Osteocyte (in vitro differentiated cells): ENCODE measurements at places on chromosomes 1 and 21.

GRCh38 chr1:160486453-160486852, 36.6 kb downstream of the SLAMF6 start:
- no peaks in the 10 kb centered on the region for H3K4me1 ChIP-seq
- H3K4me3 ChIP-seq, result no peak overlapping the region
- H3K36me3 ChIP-seq, result no peaks in the 10 kb centered on the region
- H3K27ac ChIP-seq, result no peak overlapping the region
- peaks cover 4% of the 10 kb centered on the region for H3K27me3 ChIP-seq

DNA sequence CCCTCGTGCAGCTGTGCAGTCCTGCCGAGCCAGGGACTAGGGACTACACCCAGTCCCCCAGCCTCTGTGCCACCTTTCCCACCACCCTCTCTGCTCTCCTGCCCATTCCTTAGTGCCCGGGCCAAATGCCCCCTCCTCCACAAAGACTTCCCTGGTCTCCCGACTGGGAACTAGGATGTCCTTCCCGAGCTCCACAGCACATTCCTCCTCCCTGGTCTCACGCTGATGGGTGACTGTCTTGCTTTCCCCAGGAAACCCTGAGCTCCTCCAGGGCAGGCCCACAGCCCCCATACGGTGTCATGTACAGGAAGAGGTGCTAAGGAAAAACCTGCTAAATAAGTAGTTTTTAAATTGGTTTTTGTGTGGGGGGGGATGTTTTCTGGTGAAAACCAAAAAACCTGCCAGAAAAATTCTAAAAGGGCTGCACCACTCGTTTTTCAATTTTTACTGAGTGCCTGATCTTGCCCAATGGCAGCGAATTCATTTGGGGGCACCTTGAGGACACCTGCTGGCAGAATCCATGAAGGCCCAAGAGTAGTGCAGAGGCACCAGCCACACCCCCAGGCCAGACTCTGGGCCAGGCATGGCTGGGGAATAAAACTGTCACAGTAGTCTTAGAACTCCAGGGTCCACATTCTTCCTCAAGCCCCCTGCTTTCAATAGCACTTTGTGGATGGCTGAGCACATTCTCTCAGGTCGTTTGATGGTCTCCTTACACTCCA, 50.4 kb downstream of the GLIS1 start:
- no peak for DNase-seq
- peaks cover 2% of the 10 kb centered on the region for H3K36me3 ChIP-seq
- H3K27me3 ChIP-seq, result no peaks in the 10 kb centered on the region
- peaks cover 100% of the 10 kb centered on the region for H3K4me1 ChIP-seq

GRCh38 chr21:35976481-35976880, 83.8 kb downstream of the SETD4 start:
- no peak overlapping the region for H3K4me3 ChIP-seq
- DNase-seq, result no peak
- H3K36me3 ChIP-seq, result peaks cover 1% of the 10 kb centered on the region
- no peaks in the 10 kb centered on the region for H3K4me1 ChIP-seq
- peaks cover 51% of the 10 kb centered on the region for H3K27me3 ChIP-seq

- H3K4me1 ChIP-seq, result no peaks in the 10 kb centered on the region
- H3K27me3 ChIP-seq, result peaks cover 9% of the 10 kb centered on the region
- H3K27ac ChIP-seq, result no peak overlapping the region
- H3K4me3 ChIP-seq, result no peak overlapping the region
- H3K36me3 ChIP-seq, result peaks cover 22% of the 10 kb centered on the region
These were observed 6.7 kb upstream of the PTGER3 start for GRCh38 chr1:71054281-71054731.

DNA sequence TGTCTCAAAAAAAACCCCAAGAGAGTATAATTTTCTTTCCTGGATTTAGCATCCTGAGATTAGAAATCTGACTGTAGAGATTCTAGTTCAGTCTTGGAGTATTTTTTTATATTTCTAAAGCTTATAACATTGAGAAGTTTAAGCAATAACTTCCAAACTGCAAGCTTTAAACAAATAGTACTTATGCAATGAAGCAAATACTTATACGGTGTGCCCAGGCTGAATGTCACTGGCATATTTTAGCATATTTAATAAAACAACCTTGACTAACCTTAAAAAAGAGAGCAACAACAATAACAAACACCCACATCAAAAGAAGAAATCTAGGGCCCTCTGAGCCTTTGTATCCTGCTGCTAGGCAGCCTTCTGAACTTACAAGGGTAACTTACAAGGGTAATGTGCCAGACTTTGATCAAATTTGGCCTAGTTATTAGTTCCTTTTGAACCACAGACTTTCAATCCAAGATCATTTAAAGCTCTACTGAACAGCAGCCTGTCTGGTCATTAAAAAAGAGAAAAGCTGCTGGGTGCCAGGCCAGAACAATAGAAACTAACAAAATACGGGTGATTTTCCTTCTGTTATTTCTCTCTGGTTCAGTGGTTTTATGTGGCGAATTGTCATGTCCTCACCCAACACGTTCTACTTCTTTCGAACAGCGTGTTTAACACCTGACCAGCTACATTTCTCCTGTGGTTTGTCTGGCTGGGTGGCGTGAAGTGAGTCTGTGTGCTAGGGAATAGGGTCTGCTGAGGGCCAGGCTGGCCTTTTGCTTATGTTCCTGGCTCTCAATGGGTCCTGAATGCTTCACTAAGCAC, 16.2 kb downstream of the MTOR start:
- no peak for DNase-seq
- no peak overlapping the region for H3K27ac ChIP-seq
- H3K27me3 ChIP-seq, result no peaks in the 10 kb centered on the region
- no peak overlapping the region for H3K4me3 ChIP-seq
- H3K4me1 ChIP-seq, result no peaks in the 10 kb centered on the region

DNA sequence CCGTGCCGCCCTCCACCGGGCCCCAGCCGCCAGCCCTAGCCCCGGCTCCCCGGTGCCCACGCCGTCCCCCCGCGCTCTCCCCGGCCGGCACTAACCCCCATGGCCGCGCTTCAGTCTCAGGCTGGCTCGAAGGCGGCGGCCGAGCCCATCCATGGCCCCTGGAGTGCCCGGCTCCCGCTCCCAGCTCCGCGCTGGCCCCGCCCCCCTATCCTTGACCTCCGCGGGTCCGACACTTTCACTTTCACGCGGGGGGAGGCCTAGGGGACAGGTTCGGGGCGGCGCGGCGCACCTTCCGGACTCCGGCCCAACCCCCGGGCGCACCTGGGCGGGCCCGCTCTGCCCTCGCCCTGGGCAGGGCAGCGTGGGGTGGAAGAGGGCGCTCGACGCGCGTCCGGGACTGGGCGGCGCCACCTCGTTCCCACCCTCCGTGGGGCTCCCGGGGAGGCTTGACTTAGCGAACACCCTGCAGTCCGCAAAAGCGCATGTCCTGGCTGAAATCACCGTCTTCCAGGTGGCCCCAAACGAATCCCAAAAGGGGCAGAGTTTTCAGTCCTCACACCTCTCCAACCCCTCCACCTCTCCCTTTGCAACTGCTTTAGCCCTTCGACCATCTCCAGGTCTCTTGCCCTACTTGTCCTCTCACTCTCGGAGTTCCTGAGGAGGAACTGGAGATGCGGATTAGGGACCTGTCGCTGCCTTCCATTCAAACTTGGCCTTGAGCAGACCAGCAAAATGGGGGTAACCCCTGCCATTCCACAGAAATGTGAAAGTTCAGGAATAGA, 3.9 kb upstream of the DENND2D start:
- peak; percentile 79 for DNase-seq
- H3K27ac ChIP-seq, result no peak overlapping the region
- H3K27me3 ChIP-seq, result peaks cover 34% of the 10 kb centered on the region
- H3K36me3 ChIP-seq, result no peaks in the 10 kb centered on the region

DNA sequence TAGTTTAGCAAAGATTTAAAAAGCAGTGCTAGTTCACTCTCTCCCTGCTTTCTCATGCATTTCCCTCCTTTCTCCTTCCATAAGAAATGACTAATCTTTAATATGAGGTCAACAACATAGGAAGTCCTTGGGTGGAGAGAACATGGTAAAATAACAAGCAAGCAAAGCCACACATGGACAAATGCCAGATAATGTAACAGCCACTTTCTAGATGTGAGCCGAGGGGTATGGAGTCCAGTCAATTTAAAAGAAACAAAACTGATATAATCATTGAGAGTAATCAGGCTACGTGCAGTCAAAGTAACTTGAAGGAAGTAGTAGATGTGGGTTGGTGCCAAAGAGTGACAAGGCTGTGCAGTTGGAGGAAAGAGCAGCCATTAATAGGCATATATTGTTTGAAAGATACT, 69.6 kb downstream of the DUSP10 start:
- H3K4me1 ChIP-seq, result peaks cover 23% of the 10 kb centered on the region
- no peaks in the 10 kb centered on the region for H3K36me3 ChIP-seq
- H3K4me3 ChIP-seq, result no peak overlapping the region
- no peak for DNase-seq
- H3K27me3 ChIP-seq, result peaks cover 28% of the 10 kb centered on the region

GRCh38 chr1:220521778-220522177, 6.2 kb upstream of the MARK1 start:
- no peak overlapping the region for H3K27ac ChIP-seq
- H3K4me3 ChIP-seq, result no peak overlapping the region
- H3K27me3 ChIP-seq, result peaks cover 69% of the 10 kb centered on the region
- H3K4me1 ChIP-seq, result no peaks in the 10 kb centered on the region
- no peak for DNase-seq
- no peaks in the 10 kb centered on the region for H3K36me3 ChIP-seq

DNA sequence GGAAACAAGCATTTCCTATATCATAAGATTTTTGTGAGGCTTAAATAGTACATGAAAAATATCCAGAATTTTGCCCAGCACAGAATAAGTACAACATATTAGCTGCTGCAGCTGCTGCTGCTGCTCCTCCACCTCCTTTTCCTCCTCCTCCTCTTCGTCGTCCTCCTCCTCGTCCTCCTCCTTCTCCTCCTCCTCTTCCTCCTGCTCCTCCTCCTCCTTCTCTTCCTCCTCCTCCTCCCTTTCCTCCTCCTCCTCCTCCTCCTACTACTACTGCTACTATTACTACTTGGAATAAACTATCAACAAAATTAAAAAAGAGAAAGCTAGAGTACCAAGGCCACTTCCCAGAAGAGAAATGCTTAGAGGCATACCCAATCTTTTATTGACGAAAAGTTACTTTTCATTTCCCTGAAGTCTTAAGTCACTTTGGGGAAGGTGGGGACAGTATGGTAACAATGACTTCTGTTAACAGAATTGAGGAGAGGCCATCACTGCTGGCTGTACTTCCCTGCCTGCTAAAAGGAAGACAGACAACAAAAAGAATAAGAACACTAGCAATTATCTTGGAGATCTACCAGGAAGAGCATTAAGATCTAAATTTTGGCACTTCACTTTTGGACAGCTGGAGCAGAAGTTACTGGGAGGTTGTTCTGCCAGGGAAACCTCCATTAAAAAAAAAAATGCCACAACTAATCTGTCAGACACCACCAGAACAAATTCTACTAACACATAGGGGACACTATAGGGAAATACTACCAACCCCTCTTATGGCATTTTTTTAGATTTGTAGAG, 7.1 kb downstream of the DENND1B start:
- H3K4me3 ChIP-seq, result no peak overlapping the region
- H3K27me3 ChIP-seq, result no peaks in the 10 kb centered on the region
- H3K4me1 ChIP-seq, result peaks cover 11% of the 10 kb centered on the region
- no peak for DNase-seq
- peaks cover 15% of the 10 kb centered on the region for H3K36me3 ChIP-seq

- no peak overlapping the region for H3K4me3 ChIP-seq
- no peak overlapping the region for H3K27ac ChIP-seq
- no peak for DNase-seq
- no peaks in the 10 kb centered on the region for H3K36me3 ChIP-seq
- no peaks in the 10 kb centered on the region for H3K27me3 ChIP-seq
These were observed 319.1 kb upstream of the SGIP1 start for GRCh38 chr1:66214901-66215300.

- no peaks in the 10 kb centered on the region for H3K36me3 ChIP-seq
- no peak for DNase-seq
- H3K4me1 ChIP-seq, result no peaks in the 10 kb centered on the region
- H3K27me3 ChIP-seq, result no peaks in the 10 kb centered on the region
- no peak overlapping the region for H3K27ac ChIP-seq
These were observed 1133.7 kb upstream of the NCAM2 start for GRCh38 chr21:19864476-19864875.

DNA sequence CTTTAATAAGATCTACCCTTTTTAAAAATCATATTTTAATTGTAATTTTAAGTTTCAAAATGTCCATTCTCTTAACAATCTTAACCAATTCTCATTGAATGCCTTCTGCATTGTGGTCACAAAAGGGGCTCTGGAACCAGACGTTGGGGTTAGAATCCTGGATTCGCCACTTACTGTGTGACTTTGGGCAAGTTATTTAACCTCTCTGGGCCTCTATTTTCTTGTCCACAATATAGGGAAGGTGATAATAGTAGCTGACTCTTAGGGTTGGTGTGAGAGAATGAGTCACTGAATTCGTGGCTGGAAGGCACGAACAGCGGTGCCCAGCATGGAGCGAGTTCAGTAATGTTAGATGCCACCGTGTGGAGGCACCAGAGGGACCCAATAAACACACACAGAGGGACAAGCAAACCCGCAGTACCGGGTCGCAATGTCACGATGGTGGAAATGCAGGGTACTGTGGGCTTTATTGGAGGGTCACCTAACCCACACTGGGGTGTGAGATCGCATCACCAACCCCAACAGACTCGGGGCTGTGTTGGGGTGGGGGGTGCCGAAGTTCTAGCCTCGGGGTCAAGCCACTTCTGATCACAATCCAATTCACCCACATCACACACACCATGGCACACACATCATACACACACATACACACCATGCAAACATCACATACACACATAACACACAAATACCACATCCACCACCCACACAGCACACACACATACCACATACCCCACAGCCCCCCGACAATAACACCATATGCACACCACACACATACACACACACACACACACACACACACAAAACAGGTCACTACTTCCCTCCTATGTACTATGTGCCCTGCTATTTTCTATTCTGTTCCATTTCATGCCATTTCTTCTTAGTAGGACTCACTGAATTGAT, 27.0 kb upstream of the IFNAR2 start:
- H3K4me3 ChIP-seq, result no peak overlapping the region
- DNase-seq, result no peak
- H3K27me3 ChIP-seq, result peaks cover 2% of the 10 kb centered on the region
- H3K27ac ChIP-seq, result peak overlapping the region; percentile 88

DNA sequence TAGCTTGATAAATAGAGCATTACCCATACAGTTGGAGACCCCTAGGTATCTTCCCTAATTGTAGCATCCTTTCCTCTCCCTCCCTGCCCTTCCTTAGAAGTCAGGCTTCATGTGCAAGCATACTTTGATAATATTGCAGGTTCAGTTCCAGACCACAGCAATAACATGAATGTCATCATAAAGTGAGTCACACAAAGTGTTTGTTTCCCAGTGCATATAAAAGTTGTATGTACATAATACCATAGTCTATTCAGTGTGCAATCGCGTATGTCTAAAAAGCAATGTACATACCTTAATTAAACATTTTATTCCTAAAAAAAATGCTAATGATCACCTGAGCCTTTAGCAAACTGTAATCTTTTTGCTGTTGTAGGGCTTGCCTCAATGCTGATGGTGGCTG, 33.4 kb upstream of the KAZN start:
- DNase-seq, result no peak
- H3K4me3 ChIP-seq, result no peak overlapping the region
- H3K27me3 ChIP-seq, result no peaks in the 10 kb centered on the region
- no peaks in the 10 kb centered on the region for H3K4me1 ChIP-seq
- H3K27ac ChIP-seq, result no peak overlapping the region
- H3K36me3 ChIP-seq, result no peaks in the 10 kb centered on the region
